MCF 10A (cell line): ENCODE measurements at places on chromosomes 16 and 17. TPM values are rescaled to one million over a fixed set of nuclear protein-coding genes. Genes with fewer than 3 reads are reported as not detected.
A peak's percentile ranks its signal among the peaks of the same experiment; 100 is the strongest.

GRCh38 chr17:55520402-55520801 lies 9.2 kb upstream of the SMIM36 start:
- DNase-seq = no peak

DNA sequence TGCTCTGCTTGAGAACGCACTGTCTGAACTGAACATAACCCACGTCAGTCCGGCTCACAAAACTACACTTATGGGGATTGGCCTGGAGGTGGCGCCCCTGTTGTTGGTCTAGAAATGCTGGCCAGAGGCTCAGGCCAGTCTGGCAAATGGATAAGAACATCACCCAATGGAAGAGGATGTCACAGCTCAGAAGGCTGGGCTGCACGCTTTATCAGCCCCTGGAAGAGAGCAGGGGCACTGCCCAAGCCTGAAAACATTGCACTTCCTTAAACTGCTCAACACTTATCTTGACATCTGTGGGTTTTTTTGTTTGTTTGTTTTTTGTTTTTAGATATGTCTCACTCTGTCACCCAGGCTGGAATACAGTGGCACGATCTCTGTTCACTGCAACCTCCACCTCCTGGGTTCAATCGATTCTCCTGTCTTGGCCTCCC lies 24.8 kb upstream of the BPTF start:
- DNase-seq = peak; percentile 83

Gene VAT1L
- total RNA-seq = 0.88 and 1.1 TPM in 2 replicates

Gene GPR179
- total RNA-seq = 0.09 and 0.37 TPM in 2 replicates

Gene PHKG2
- 28.0 and 28.4 TPM in 2 replicates for total RNA-seq

Gene CHD9NB
- 2.4 and 2.9 TPM in 2 replicates for total RNA-seq

Gene KRTAP2-3
- not detected in 2 replicates for total RNA-seq

Gene HIC1
- total RNA-seq = 0.59 and 1.0 TPM in 2 replicates
